ENCODE measurements at places on chromosomes 4 and X.

GRCh38 chr4:37188100-37188499, 56.4 kb upstream of the NWD2 start:
- DNase-seq, result no peak

- DNase-seq, result no peak
These were observed 172.3 kb downstream of the SHOX start for GRCh38 chrX:802846-803245.

DNA sequence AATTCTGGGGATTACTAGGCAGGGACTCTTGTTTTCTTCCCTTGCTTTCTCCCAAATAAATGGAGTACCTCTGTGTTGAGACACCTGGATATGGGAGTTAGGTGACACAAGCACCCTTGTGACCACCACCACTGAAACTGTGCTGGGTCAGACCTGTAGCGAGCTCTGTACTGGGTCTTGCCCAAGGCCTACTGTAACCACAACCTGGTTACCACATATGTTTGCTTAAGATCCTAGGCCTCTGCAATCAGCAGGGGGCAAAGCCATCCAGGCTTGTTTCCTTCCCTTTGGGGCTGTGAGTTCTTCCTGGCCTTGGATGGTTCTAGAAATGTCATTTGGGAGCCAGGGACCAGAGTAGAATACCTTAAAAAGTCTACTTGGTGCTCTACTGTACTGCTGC, 49.4 kb downstream of the LPAR4 start:
- DNase-seq, result no peak

GRCh38 chrX:54564936-54565335, 34.9 kb downstream of the GNL3L start:
- DNase-seq, result no peak

DNA sequence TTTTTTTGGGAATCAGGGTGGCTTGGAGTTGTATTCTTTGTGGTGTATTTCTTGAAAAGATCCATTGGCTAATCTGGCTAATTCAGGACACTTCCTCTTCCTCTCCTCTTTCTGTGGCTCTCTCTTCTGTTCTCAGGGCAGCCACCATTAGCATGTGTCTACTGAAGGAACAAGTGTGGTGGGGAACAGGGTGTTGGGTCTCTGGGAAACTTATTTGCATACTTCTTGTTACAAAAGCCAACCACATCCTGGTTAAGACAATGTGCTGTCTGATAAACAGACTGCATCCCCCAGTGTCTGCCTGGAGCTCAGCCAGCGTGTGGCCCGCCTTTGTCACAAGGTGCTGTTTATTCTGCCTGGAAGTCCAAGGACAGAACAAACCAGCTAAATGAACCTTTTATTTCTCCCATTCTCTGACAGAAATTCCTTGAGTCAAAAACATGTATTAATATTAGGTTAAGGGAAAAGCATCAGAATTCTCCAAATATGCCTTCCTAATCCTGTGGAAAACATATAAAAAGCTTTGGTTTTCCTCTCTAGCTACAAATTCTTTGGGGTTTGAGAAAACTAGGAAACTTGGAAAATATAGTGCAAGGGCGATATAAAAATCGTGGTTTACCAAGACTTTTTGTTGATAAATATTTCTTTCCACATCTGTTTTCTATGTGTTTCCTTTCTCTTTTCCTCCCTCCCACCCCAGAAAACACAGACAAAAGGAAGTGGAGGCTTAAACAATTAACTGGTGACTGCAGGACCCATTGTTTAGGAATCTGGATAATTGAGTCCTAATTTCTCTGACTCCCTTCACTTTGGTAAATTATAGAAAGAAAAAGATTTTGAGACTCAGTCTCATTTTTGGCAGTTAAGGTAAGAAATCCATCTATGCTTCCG, 203.6 kb downstream of the SPRY1 start:
- DNase-seq, result no peak

DNA sequence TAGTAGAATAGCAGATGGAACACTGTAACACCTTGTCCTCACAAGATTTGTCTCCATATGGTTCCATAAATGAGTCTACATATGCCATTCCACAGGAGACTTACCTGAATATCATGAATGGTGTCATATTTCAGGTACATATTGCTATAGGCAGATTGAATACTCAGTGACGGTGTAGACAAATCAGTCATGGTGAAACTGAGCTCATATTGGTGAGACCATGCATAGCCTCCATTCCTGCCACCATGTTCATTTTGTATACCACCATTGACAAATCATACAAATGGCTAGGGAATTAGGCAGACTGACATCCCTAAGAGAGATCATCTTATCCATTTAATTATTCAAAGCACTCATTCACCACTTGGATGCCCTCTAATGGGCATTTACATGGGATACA, 38.0 kb upstream of the SPP1 start:
- DNase-seq, result no peak

DNA sequence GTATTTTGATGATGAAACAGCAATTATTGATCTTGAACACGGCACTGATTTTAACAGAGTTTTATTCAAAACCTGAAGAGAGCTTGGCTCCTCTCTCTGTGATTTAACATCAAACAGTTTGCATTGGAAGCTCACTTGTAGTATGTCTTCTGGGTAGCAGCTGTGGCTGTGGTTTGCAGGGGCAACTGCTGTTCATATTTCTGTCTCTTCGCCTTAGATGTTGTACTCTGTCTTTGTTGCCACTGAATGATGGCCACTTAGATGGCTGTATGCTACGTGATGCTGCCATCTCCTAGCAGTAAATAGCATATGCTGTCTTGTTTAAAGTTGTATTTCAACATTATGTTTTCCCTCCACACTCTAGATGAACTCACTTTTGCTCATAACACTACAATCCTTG, 1743.0 kb upstream of the TENM3 start:
- DNase-seq, result no peak

DNA sequence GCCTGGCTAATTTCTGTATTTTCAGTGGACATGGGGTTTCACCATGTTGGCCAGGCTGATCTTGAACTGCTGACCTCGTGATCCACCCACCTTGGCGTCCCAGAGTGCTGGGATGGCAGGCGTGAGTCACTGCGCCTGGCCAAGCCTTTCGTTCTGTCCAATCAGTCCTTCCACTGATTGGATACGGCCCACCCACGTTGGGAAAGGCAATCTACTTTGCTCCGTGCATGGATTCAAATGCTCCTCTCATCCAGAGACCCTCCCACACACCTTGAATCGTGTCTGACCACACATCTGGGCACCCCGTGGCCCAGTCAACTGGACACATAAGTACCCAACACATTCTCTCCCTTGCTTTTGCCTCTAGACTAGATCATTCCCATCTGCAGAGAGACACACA, 74.9 kb downstream of the CRLF2 start:
- no peak for DNase-seq

DNA sequence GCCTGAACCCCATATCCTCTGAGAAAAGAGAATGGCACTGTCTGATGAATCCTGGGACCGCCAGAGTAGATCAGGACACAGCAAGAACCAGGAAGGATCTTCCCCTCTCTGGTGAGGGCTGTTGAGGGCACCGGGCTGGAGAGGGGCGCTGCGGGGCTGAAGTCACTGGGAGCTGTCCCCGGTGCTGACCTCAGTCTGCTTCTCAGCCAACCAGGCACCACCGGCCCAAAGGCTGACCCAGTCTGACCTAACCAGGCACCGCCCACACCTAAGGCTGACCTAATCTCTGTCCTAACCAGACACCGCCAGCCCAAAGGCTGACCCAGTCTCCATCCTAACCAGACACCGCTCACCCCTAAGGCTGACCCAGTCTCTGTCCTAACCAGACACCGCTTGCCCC, 82.8 kb downstream of the CPZ start:
- no peak for DNase-seq

- DNase-seq, result no peak
These were observed 164.7 kb downstream of the SOWAHB start for GRCh38 chr4:76733068-76733771.

- DNase-seq, result no peak
These were observed 27.2 kb downstream of the HTR2C start for GRCh38 chrX:114611018-114611619.

- DNase-seq, result no peak
These were observed 126.4 kb upstream of the GATB start for GRCh38 chr4:151887031-151887815.

DNA sequence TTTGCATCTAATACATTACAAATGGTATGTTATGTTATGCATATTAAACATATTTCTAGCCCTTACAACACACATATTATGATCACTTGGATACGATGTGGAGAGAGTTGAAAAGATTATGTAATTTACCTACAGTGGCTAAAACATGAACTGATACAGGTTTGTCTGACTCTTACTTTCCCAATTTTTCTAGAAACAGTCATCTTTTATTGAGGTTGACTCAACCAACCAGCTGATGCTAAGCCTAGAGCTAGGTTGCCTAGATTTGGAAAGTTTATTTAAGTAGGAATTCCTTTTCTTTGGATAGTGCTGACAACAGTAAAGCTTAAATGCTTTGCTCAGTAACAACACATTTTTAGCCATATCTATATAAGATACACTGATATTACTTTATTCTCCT, 1215.1 kb downstream of the ADGRL3 start:
- DNase-seq, result no peak

- DNase-seq, result no peak
These were observed 4.7 kb downstream of the PTTG2 start for GRCh38 chr4:37964734-37965457.

Data from stimulated activated CD4-positive, alpha-beta T cell treated with anti-CD3 and anti-CD28 coated beads, Interleukin-1b, Interleukin-23, amount 100 ng/mL, for 1 hour (primary cell).